ENCODE measurements at places on chromosomes 3 and 15.
A peak's percentile ranks its signal among the peaks of the same experiment; 100 is the strongest.

- DNase-seq = no peak
Measured at GRCh38 chr3:38755130-38755529, 60.9 kb downstream of the SCN10A start.

GRCh38 chr15:48795901-48796300 is 15.0 kb downstream of the CEP152 start:
- DNase-seq = no peak

GRCh38 chr3:162213196-162213595 is 716.6 kb downstream of the OTOL1 start:
- DNase-seq = no peak

DNA sequence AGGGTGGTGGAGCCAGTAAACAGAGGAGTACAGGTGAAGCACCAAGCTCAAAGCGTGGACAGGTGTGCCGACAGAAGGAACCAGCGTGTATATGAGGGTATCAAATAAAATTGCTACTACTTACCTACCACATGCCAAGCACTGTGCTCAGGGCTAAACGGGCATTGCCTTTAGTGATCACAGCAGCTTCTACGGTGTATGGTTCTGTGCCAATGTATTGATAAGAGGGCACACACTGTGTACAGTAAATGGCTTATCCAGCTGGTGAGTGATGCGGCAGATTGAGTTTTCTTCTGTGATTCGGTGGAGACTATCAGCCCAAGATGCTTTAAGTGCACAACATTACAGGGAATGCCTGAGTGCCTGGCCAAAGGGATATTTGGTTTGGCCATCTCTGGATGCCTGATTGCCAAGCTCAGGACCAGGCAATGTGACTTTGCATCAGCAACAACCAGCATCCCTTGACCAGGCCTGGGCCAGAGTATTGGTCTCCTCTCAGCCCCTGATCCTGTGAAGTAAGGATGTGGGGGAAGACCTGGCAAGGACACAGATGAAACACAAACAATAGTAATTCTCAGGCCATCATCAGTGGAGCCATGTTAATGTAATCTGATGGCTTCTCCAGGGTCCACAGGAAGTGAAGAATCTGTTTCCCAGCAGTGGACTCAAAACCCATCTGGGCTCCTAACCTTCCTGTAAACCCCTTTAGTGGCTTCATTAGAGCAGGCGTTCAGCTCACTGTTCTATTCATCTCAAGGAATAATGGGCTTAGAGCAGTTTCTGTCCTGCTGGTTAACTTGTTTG is 14.1 kb downstream of the STARD5 start:
- no peak for DNase-seq

DNA sequence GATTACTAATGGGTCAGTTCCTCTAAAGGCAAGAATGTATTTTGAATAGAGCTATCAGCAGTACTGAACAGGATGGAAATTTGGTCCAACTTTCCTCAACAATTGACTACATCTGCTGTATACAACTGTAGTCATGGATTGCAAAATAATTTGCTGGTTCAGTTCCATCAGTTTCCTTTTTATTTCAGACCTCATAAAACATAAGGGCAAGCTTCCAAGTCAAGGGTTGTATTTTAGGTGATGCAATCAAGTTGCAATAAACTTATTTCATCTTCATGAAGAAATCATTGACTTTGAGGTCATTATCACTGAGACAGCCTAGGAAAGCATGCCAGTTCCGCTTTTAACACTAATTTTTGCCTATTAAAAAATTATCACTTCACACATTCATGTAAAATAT is 90.4 kb upstream of the TSEN2 start:
- DNase-seq = no peak

- no peak for DNase-seq
Measured at GRCh38 chr15:29959384-29960137, 123.2 kb upstream of the GOLGA8J start.

GRCh38 chr3:49013738-49014660 is 4.4 kb downstream of the DALRD3 start:
- peak; percentile 91 for DNase-seq

- DNase-seq = no peak
Measured at GRCh38 chr3:41288785-41289184, 89.5 kb downstream of the CTNNB1 start.

GRCh38 chr3:61783993-61784718 is 222.8 kb downstream of the PTPRG start:
- DNase-seq = no peak

- DNase-seq = no peak
Measured at GRCh38 chr3:158508481-158508880, 62.5 kb upstream of the MLF1 start.

- peak; percentile 5 for DNase-seq
Measured at GRCh38 chr3:139945386-139945785, 10.4 kb downstream of the CLSTN2 start.

DNA sequence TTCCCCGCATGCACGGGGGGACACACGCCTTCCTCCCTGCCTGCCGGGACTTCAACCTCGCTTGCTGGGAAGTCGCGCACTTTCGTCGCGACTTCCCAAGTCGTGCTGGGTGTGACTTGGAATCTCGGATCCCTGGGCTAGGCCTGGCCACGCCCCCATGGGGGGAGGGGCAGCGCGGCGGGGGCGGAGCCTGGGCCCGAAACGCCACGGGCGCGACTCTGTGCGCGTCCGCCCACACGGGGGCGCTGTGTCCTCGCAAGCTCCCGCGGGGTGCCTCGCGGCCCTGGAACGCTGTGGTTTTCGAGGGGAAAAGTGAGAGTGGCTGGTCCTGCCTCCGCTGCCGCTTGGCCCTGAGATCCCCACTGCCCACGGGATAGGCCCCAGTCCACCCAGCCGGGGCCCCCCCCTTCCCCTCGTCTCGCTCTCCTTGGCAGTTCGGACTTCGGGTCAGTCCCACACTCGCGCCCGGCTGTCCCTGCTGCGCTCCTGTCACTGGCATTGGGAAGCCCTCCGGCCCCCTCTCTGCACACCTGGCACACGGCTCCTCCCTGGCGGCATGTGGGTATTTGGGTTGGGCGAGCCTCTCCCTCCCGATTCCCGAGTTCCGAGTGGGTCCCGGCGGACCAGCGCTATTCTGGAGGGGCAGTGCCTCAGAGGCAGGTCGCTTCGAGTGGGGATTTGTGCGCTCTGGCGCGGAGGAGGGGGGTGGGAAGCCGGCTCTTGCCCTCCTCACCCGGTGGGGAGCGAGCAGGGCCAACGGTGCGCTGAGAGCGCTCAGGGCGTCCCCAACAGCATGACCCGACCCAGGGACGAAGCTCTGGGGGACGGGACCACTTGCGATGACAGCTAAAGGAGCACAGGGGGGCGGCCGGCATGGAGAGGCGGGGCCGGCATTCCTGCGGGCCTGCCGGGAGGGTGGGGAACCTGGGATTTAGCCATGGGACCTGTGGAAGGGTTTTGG is 23.6 kb downstream of the SEC61A1 start:
- peak; percentile 94 for DNase-seq

- DNase-seq = no peak
Measured at GRCh38 chr3:151839313-151839631, 25.4 kb downstream of the AADAC start.

- peak; percentile 41 for DNase-seq
Measured at GRCh38 chr15:66897971-66898370, 167.4 kb upstream of the SMAD3 start.

DNA sequence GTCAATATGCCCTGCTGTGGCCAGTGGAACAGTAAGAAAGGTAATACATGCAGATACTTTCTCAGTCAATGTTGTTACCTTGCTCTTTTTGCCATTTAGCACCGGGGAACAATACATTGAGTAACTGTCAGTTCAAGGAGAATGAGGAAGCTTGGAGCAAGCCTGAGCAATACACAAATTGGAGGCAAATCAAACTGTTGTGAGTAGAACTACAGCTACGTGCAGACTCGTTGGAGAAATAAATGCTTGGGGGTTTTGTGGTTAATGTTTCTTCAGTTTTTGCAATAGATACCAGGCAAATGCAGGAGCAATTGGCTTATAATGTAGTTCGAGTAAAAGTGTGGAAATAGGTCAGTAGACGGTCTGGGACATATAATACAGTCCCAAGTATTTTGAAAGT is 587.3 kb upstream of the ROBO1 start:
- DNase-seq = no peak

- DNase-seq = no peak
Measured at GRCh38 chr15:26223720-26224119, 360.6 kb upstream of the ATP10A start.

- no peak for DNase-seq
Measured at GRCh38 chr15:76114561-76114960, 54.8 kb downstream of the TMEM266 start.

DNA sequence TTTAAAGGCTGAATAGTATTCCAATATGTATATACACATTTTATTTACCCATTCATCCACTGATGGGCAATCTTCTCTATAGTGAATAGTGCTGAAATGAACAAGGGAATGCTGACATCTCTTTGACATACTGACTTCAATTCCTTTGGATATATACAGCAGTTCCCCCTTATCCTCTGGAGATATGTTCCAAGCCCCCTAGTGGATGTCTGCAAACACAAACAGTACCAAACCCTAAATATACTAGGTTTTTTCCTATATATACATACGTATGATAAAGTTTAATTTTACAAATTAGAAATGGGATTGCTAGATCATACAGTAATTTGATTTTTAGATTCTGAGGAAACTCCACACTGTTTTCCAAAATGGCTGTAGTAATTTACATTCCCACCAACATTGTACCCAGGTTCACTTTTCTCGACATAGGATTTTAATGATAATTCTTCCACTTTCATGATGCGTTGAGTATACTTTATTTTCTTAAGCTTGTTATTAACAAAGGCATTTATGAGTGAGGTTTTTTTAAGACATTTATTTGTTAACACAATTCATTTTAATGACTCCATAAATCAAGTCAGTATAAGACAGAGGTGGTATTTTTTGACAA is 38.2 kb downstream of the VPS13C start:
- DNase-seq = no peak

DNA sequence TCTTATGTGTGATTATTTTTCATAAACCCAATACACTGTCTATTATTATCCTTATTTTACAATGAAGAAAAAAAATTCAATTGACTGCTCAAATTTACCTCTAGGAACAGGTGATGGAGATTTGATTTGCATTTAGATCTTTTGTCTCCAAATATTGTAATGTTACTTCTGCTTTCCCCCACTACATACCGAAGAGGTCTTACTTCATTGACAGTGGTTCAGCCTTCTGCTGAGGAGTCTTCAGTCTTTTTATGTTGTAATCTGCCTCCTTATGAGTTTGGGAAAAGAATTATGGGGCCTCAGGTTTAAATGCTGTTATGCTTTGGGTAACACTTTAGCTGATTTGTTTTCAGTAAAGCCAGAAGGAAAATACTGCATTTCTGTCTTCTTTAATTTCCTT is 199.5 kb downstream of the LPP start:
- no peak for DNase-seq

DNA sequence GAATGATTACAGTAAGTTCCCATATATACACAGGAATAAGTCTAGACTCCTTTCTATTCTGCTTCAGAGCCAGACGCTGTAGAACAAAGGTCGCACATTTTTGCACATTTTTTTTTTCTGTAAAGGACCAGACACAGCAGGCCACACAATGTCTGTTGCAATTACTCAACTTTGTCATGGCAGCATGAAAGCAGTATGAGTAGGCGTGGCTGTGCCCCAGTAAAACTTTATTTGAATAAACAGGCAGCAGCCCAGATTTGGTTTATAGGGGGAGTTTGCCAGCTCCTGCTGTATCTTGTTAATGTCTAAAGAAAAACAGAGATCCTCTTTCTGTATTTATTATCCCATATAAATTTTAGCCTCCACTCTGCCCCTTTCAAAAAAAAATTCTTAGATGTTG is 708.3 kb downstream of the FHIT start:
- DNase-seq = peak; percentile 85

DNA sequence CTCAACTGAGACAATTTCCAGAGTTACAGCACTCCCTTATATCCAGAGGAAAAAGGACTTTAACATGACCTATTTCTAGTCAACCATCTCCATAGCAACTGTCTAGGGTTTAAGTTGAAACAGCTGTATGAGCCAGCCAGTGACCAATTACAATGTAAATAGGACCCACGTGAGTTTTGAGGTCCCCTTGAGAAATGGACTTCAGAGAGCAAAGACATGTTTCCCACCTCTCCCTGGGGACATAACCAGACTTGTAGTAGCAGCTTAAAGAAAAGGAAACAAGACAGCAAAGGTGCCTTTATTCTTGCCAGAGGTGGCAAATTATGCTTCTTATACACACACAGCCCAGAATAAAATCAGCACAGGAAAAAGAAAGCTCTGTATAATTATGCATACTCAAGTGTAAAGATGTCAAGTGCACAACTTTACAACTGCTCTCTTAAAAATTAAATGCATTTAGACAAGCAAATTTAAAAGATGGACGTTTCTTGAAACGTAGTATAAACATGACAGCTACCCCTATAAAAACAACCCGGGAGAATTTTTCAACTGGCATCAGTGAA is 40.2 kb downstream of the SUMF1 start:
- peak; percentile 54 for DNase-seq

- no peak for DNase-seq
Measured at GRCh38 chr3:17552351-17552750, 190.1 kb downstream of the TBC1D5 start.

- no peak for DNase-seq
Measured at GRCh38 chr15:31155151-31155550, 53.6 kb upstream of the TRPM1 start.

DNA sequence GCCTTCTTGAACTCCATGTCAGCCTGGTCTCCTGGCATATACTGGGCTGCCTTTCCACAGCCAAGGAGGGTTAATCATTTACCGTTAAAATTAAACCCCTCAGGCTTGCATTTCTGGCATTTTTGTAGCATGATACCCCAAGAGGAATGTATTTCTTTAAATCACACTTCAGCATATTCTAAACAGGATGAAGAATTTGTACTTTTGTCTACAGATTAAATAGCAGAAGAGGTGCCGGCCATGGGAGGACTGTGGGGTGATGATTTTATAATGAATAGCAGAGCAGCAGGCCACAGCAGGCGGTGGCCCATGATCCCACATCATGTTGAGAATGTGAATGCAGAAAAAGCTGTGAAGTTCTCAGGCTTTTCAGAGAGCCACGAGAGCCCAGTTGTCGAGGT is 90.2 kb downstream of the ARNT2 start:
- peak; percentile 50 for DNase-seq
